Fibroblast of gingiva (primary cell): ENCODE measurements at places on chromosomes 5 and 9.

DNA sequence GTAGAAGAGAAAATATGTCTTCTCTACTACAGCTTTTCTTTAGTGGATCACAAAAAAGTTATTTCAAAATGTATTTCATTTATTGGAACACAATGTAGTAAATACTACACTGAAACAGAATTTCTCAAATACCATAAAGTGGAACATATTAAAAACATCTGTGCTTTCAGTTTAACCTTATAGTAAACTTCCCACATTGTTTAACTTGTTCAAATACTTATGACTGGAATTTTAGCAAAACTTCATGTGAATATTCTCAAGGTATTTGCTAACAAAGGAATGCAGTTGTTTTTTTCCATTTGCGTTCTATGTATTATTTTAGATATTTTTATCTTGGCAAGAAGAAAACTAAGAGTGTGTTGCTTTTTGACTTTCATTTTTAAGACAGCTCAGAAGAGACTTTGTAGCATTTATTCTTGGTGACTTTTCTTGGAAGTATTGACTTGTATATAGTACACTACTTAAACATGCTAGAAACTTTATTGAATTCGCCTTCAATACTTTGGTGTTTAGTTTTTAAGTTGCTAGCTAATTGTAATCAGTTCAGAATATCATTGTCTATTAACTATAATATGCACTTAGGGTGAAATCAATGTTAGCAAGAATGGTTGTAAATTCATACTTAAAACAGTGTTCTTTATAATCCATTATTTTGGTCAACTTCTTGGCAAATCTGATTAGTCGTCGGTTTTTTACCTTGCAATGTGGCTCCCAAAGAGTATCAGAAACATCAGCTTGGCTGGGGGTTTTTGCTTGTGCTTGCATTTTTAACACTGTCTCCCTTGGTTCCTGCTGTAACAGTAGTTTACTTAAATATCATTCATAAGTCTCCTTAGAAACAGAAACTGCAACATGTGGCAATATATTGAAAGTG lies 5.0 kb upstream of the RHOBTB3 start:
- peak; percentile 86 for DNase-seq

- peak; percentile 87 for DNase-seq
These were observed 27.6 kb downstream of the MBLAC2 start for GRCh38 chr5:90446961-90447360.

GRCh38 chr5:126402621-126403555 lies 20.3 kb upstream of the GRAMD2B start:
- DNase-seq: peak; percentile 64

GRCh38 chr5:73160239-73160671 lies 12.7 kb upstream of the TMEM174 start:
- no peak for DNase-seq

GRCh38 chr9:129280236-129280622 lies 102.2 kb upstream of the IER5L start:
- no peak for DNase-seq

- DNase-seq: no peak
These were observed 134.4 kb downstream of the ERCC6L2 start for GRCh38 chr9:96009690-96010472.

- no peak for DNase-seq
These were observed 69.2 kb upstream of the S1PR3 start for GRCh38 chr9:88922091-88922490.

GRCh38 chr9:28073270-28073669 lies 500.0 kb upstream of the C9orf72 start:
- no peak for DNase-seq

- DNase-seq: no peak
These were observed 214.1 kb upstream of the MEF2C start for GRCh38 chr5:89097103-89097502.

DNA sequence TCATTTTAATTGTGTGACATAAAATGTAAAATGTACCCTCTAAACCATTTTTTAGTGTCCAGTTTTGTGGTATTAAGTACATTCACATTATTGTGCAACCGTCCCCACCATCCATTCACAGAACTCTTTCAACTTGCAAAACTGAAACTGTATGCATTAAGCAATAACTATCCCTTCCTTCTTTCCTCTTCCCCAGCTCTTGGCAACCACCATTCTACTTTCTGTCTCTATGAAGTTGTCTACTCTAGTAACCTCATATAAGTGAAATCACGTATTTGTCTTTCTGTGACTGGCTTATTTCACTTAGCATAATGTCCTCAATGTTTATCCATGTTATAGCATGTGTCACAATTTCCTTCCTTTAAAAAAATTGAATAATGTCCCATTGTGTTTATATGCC lies 142.4 kb downstream of the C9orf152 start:
- DNase-seq: peak; percentile 80

GRCh38 chr5:59066367-59067163 lies 483.7 kb downstream of the RAB3C start:
- DNase-seq: no peak

GRCh38 chr5:124394700-124395245 lies 351.7 kb downstream of the ZNF608 start:
- DNase-seq: no peak

DNA sequence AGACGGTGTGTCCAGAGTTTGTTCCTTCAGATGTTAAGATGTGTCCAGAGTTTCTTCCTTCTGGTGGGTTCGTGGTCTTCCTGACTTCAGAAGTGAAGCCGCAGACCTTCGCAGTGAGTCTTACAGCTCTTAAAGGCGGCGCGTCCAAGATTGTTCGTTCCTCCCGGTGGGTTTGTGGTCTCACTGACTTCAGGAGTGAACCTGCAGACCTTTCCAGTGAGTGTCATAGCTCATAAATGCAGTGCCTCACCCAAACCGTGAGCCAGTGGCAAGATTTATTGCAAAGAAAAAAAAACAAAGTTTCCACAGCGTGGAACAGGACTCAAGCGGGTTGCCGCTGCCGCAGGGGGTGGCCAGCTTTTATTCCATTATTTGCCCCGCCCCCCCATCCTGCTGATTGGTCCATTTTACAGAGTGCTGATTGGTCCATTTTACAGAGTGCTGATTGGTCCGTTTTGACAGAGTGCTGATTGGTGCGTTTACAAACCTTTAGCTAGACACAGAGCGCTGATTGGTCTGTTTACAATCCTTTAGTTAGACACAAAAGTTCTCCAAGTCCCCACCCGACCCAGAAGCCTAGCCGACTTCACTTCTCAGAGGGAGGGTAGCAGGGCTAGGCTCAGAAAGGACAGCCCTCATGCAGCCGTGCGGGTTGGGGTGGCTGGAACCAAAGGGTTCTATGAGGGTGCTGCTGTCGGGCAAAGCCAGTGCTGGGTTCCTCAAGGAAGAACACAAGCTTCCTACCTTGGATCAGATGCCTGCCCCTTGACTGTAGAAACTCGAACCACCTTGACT lies 9.1 kb upstream of the RNF130 start:
- no peak for DNase-seq

- no peak for DNase-seq
These were observed 31.7 kb upstream of the DNAH5 start for GRCh38 chr5:13976223-13976622.

- no peak for DNase-seq
These were observed 842 bp downstream of the MUSK start for GRCh38 chr9:110669433-110669832.

- peak; percentile 80 for DNase-seq
These were observed at the start of gene GFPT2 for GRCh38 chr5:180353048-180353979. TSS of gene GFPT2 (minus strand) at chr5:180353336. CDS start at chr5:180353217, 119 bp downstream.

- peak; percentile 22 for DNase-seq
These were observed 50.8 kb downstream of the ALDH7A1 start for GRCh38 chr5:126544087-126544740.

GRCh38 chr5:72815580-72816283 lies 729 bp upstream of the TNPO1 start:
- no peak for DNase-seq

GRCh38 chr9:89015336-89015735 lies 24.1 kb downstream of the S1PR3 start:
- DNase-seq: no peak

DNA sequence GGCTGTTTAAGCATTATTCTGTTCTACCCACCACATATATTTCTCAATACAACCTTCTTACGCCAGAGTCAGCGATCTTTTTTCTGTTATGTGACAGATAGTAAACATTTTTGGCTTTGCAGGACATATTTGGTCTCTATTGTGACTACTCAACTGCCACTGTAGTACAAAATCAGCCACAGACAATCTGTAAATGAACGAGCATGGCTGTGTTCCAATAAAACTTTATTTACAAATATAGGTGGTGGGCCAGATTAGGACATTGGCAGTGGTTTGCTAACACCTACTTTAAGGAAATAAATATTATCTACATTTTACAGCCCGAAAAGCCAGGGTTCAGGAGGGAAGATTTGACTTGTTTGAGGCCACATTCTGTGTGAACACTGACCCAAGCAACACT lies 40.2 kb upstream of the FBXW11 start:
- no peak for DNase-seq

GRCh38 chr9:69194702-69195418 lies 20.8 kb downstream of the TJP2 start:
- no peak for DNase-seq

DNA sequence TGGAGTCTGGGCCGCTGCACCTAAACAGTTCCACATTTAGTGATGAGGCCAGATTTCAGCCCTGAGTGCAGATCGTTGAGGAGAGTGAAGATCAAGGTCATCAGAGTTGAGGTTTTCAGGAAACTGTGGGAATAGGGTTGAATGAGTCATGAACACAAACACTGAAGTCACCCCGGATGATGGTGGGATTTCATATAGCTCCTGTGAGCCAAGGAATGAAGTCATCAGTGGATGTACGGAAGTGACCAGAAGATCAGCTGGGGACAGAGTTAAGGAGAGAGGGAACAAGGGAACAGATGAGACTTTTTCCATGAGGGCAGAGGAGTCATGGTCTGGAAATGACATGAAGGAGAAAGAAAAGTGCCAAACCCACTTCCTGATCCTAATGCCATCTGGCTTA lies 36.5 kb downstream of the PALM2AKAP2 start:
- peak; percentile 89 for DNase-seq

DNA sequence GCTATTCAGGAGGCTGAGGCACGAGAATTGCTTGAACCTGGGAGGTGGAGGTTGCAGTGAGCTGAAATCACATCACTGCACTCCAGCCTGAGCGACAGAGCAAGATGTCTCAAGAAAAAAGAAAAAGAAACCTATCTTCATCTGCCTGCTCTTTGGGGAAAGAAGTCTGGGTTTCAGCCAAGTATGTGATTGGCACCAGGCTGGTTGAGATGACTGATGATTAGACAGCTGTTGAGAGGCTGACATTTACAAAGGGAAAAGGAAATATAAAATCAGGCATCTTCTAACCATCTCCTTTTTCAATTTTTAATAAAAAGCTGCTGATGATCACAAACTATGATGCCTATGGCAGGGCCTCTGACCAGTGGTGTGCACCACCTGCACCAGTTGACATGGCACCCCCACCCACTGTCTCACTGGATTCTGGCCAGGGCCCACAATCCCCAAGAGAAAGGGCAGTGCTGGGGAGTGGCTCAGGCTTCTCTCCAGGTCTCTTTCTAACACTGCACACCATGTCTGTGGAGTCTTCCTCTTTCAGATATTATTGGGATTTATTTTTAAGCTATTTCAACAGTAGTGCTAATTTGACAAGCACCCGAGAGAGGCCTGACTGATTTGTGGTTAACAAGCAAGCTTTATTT lies 17.2 kb upstream of the C5orf15 start:
- DNase-seq: no peak

- peak; percentile 44 for DNase-seq
These were observed 131.2 kb upstream of the ANKH start for GRCh38 chr5:15002791-15003190.

- no peak for DNase-seq
These were observed 18.8 kb downstream of the BICD2 start for GRCh38 chr9:92745881-92746280.

DNA sequence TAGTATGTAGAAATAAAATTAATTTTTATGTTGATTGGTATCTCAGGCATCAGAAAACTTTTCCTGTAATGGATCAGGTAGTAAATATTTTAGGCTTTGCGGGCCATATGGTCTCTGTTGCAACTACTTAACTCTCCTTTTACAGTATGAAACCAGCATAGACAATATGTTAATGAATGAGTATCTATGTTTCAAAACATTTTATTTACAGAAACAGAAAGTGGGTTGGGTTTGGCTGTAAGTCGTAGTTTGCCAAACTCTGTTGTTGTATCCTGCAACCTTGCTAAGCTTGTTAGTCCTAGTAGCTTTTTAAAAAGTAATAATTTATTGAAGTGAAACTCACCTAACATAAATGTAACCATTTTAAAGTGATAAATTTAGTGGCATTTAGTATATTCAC lies 132.1 kb downstream of the NR3C1 start:
- no peak for DNase-seq

DNA sequence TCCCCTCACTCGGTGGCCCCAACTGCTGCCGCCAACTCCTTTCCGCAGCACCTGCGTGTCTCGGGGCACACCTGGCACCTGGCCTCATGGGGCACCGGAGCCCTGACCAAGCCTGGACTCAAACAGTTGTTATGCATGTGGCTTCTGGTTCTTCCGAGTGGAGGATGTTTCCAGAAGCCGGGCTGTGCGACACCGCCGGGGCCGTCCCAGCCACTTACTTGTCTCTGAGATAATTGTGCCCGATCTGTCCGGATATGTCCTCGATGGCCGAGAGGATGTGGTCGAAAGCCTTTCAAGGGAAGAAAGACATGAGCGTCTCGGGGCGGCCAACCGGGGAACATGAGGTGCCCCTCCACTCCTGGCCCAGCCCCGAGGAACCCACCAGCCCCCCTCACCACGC lies 38.4 kb downstream of the EXOC3 start:
- no peak for DNase-seq

- DNase-seq: no peak
These were observed 147.9 kb upstream of the COL5A1 start for GRCh38 chr9:134493461-134494272.

GRCh38 chr5:88839238-88839637 lies 43.7 kb downstream of the MEF2C start:
- DNase-seq: no peak

DNA sequence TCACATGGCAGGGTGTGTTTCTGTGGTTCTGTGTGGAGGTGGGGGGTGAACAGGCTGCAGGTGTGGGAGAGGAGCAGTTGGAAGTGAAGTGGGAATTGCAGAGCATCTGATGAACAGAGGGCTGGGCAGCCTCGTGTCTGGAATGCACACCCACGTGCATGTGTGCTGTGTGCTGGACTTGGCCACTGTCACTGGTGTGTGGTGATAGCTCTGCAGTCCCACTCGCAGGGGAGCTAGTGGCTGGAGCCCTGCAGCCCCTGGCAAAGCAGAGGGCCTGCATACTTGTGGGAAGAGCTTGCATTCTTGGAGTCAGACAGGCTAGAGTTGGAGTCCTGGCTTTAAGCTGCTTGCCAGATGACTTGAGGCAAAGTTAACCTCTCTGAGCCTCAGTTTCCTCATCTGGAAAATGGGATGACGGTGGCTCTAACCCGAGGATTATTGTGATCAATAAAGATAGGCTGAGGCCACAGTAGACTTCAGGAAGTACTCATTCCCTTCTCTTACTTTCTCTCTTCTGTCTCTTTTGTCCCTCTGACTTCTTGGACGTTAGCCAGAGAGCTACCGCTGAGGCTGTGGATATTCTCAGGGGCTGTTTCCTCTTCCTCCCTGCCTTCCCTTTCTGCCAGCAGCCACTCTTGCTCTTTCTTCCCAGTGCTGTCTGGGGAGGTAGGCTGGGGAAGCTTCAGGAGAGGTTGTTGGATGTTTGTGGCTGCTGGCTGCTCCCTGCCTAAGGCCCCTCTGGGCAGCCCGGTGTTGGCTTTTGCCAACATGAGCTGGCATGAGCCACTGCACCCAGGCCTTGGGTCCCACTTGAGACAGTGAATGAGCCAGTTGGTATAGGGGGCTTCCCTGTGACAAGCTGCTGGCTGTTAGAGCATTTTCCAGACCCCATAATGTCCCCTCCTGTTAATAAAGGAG lies 18.3 kb downstream of the PSAT1 start:
- DNase-seq: peak; percentile 55
